ENCODE measurements at places on chromosomes 1 and 21.

- no peak for DNase-seq
Observed at GRCh38 chr1:160578525-160579191, 638 bp downstream of the CD84 start.

DNA sequence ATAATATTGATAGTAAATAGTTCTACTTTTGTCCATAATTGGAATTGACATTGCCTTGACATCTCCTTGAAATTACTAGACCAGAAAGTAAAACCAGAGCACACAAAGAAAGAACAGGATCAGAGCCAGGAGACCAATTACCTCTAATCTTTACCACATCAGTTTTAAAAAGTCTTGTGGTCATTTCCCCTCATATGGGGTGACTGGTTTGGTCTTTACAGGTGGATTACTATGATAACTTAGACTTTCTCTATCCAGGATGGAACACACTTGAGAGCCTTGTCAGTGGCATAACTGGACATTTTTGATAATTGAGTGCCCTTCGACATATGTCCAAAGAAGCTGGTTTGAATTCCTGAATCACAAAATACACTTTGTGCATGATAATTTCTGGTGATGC is 1148.1 kb upstream of the NCAM2 start:
- DNase-seq = no peak

- DNase-seq = no peak
Observed at GRCh38 chr1:227961651-227962466, 14.1 kb upstream of the WNT9A start.

DNA sequence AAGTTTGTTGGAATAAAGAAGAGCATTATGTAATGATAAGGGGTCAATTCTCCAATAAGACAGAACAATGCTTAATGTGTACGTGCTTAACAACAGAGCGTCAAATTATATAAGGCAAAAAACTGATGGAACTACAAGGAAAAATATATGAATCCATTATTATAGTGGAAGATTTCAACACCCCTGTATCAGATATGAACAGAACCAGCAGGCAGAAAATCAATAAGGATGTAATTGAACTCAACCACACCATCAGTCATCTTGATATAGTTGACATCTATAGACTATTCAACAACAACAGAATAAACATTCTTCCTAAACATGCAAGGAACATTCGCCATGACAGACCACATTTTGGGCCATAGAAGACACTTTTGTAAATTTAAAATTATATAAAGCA is 3.6 kb upstream of the CDC73 start:
- DNase-seq = no peak

DNA sequence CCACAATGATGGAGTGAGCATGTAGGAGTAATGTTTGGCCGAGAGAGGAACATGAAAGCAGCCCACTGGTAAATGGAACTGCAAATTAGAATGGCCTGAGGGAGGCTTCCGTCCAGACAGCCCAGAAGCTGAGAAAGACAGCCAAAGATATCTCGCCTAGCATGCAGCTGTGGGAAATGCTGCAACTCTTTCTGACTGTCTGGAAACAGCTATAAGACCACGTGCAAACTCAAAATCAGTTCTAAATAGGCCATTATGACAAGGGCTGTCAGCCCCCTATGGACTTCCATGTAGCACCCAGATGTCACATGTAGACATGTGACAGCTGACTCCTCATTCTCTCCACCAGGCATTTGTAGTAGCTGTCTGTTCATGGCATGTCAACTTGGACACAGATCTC is 62.9 kb upstream of the ATP1A1 start:
- DNase-seq = no peak

DNA sequence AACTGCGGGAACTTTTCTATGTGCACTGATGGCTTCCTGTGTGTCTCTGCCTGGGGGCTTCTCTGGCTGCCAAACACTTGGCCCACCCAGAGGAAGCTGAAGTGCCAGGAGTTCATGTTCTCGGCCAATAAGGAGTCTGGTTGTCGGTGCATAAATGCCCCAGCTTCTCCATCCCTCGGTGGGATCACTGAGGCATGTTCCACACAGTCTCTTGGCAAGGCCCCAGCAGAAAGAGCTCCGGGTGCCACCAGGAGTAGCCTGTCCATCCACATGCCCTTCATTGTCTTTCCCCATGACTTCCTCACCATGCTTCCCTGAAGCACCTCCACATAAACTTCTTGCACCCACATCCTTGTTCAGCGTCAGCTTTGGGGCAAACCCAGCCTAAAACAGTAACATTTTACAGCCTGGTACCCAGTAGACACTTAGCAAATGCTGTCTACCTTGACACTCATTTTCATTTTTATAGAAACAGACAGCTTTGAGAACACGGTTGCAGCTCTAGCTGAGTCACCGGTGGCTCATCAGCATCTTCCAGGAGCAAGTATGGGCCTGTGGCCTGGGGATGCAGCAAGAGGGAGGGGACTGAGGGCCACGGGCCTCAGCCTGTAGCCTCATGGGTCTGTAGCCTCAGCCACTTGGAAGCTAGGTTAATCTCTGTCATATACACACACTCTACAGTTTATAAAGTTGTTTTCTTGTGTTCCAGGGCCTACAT is 14.8 kb upstream of the CDCP2 start:
- no peak for DNase-seq

DNA sequence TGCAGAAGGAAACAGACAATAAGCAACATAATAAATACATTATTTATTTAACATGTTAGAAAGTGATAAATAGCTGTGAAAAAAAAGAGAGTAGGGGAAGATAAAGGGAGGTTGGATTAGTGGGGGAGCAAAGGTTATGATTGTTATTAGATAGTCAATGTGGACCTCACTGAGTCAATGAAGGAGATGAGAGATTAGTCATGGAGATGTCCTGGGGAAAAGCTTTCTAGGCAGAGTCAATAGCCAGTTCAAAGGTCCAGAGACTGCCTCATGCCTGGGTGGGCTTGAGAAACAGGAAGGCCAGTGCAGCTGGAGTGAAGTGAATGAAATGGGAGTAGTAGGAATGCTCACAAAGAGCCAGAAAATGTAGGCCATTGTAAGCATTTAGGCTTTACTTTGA is 187.1 kb upstream of the CACYBP start:
- DNase-seq = no peak

DNA sequence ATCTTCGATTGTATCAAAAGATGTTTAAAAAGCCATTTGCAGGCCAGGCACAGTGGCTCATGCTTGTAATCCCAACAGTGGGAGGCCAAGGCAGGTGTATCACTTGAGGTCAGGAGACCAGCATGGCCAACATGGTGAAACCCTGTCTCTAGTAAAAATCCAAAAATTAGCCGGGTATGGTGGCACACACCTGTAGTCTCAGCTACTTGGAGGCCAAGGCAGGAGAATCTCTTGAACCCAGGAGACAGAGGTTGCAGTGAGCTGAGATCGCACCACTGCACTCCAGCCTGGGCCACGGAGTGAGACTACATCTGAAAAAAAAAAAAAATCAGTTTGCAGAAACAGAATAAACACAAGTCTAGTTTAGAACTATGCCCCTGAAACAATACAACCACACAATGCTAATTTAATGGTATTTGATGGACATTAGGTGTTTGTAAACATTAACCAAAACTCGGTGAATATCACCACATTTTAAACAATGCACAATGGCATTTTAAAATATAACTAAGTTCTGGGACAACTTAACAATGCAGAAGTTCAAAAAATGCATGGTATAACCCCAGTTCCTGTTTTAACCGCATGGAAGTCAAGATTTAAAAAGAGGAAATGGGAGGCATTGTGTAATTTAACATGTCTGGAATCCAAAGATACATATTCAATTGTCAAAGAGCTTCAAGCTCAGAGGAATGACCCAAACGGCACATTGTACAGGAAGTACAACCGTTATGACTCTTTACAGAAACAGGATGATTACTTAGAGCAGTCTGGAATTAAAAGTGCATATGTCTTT is 7.1 kb upstream of the PTTG1IP start:
- no peak for DNase-seq

- no peak for DNase-seq
Observed at GRCh38 chr1:27192039-27192529, 37.2 kb upstream of the SLC9A1 start.

DNA sequence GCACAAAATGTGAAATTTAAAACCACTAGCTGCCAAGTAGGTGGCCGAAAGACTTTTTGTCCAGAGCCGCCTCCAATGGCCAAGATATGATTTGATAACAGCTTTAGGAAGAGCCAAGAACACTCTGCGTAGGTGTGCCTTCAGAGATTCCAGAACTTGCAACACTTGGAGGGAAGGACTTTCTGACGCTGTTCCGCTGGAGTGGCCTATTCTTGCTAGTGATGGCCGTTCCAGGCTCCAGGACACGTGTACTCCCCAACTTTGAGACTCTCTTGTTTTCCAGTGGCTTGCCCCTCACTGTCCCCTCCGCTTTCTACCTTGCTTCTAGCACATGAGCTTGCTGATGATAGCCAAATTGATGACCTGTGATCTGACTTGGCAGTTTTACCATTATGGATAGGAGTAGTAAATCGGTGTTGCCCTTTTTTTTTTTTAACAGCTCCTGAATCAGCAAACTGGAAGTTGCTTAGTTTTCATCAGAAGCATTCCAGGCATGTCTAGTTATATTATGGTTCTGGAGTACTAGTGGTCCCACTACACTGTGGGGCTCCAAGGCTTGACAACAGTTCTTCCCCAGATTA is 1.0 kb downstream of the PRDX6 start:
- peak; percentile 23 for DNase-seq

GRCh38 chr1:209607102-209607794 is 23.7 kb downstream of the CAMK1G start:
- DNase-seq = no peak

GRCh38 chr21:20603236-20603635 is 395.0 kb upstream of the NCAM2 start:
- DNase-seq = no peak

- DNase-seq = peak; percentile 91
Observed at GRCh38 chr1:178093494-178093950, 382 bp upstream of the RASAL2 start.

DNA sequence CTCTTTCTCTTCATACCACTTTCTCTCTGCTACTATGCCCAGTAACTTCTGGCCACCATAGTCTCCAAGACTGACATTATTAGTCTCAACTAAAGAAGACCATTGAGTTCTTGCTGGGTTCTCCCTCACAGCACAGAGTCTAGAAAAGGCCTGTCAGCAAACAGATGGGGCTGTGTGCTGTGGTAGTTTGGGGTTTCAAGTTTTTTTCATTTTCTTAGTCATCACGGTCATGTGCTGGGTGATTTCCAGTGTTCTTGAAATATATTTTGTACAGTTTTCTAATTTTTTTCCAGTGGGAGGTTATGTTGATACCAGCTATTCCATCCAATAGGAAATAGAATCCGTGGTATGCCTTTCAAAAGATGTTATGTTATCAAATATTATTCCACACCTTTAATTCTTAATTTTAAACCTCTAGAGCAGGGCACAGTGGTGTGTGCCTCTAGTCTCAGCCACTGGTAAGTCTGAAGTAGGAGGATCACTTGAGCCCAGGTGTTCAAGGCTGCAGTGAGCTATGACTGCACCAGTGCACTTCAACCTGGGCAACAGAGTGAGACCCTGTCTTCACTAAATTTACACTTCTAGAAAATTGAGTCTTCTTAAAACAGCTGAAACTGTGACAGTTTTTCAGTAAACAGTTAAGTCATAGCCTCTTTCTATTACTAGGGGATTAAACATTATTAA is 8.3 kb downstream of the CFHR2 start:
- no peak for DNase-seq

DNA sequence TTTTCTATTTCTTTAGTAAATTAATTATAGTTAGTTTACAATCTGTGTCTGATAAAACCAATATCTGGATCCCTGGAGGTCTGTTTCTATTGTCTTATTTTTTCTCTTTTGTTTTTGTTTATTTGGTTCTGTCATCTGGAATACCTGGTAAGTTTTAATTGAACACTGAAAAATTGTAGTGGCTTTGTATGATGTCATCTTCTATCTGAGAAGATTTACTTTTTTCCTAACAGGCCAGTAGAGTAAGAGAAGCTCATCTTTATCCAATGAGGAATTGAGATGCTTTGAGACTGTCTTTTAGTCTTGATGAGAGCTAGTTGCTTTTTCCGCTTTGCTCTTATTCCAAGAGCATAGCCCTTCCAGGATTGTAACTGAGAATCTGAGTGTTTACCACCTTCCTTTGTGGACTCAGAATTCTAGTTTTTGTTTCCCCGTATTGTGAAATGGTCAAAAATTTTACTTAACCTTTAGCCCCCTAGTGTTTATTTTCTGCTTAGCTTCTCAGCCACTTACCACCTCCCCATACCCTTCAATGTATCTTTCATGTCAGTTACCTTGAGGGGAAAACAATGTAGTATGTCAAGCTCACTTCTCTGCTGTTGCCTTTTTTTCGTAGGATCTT is 25.0 kb downstream of the PTGFRN start:
- DNase-seq = no peak

- no peak for DNase-seq
Observed at GRCh38 chr1:170807432-170807831, 127.9 kb upstream of the MROH9 start.

- no peak for DNase-seq
Observed at GRCh38 chr1:193143285-193143684, 21.5 kb downstream of the CDC73 start.

- no peak for DNase-seq
Observed at GRCh38 chr1:36268981-36269380, 37.2 kb upstream of the SH3D21 start.

GRCh38 chr21:17472182-17472581 is 40.7 kb upstream of the CXADR start:
- no peak for DNase-seq

DNA sequence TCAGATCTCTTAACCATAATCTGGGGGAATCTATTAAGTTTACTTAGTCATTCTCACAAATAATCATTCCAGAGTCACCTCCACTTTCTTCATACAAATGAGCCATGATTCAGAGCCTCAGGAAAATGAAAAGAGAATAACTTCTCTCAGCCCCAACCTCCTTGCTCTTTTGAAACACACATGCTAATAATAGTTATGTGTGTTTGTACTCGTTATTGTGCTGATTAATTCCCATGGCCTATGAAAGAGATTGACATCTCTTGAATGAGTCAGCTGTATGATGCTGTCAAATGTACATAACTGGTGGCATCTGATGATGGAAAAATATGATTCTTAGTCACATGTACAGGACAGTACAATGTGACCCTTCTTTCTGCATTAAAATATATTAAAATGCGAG is 41.5 kb downstream of the DTL start:
- no peak for DNase-seq

- DNase-seq = no peak
Observed at GRCh38 chr1:110348050-110348449, 8.9 kb downstream of the RBM15 start.

GRCh38 chr21:37916310-37917051 is at the start of gene KCNJ6:
Gene KCNJ6 (minus strand): TSS chr21:37916457. CDS start chr21:37840682, 75,775 bp downstream.
- peak; percentile 90 for DNase-seq

DNA sequence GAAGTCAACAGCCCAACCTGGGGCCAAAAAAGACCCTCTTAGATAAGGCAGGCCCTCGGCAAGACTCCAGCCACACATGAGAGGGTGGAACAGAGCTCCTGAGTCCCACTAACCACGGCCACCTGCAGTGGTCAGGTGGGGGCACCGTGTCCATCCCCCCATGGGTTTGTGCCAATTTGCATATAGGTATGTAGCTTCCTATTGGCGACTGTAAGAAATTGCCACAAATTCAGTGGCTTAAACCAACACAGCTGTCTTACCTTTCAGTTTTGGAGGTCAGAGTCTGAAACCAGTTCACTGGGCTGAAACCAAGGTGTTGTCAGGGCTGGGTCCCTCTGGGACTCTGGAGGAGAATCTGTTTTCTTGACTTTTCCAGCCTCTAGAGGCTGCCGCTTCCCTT is 59.3 kb downstream of the COL18A1 start:
- no peak for DNase-seq

Measured in endothelial cell (in vitro differentiated cells).